ENCODE measurements at places on chromosomes 3 and 15.

DNA sequence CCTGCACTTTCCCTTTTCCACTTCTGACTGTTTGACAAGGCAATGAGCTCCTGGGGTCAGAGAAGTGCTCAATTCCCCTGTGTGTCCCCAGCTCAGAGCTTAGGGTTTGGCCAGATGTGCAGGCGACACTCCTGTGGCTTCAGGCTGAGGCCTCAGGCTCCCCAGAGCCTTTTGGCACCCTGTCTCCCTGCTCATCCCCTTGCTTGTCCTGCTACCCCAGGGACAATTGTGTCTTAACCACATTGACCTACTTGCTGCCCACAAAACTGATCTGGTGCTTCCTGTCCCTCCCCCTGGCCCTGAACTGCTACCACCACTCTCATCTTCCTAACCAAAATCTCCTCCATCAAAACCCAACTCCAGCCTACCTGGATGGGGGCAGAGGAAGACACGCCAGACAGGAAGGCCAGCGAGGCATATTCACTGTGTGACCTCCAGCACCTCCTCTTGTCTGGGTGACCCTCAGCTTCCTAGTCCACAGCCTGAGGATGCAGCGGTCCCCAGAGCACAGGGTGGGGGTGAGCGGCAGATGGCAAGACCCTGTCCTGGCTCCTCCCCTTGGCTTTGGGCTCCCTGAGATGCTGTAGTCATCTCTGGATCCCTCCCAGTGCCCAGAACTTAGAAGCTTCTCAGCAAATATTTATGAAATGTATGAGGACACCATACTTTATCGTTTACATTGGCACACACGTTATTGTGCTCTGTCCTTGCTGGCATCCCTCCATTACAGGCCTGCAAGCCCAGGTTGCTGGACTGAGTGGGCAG lies 98.9 kb upstream of the SLC6A6 start:
- DNase-seq: no peak

DNA sequence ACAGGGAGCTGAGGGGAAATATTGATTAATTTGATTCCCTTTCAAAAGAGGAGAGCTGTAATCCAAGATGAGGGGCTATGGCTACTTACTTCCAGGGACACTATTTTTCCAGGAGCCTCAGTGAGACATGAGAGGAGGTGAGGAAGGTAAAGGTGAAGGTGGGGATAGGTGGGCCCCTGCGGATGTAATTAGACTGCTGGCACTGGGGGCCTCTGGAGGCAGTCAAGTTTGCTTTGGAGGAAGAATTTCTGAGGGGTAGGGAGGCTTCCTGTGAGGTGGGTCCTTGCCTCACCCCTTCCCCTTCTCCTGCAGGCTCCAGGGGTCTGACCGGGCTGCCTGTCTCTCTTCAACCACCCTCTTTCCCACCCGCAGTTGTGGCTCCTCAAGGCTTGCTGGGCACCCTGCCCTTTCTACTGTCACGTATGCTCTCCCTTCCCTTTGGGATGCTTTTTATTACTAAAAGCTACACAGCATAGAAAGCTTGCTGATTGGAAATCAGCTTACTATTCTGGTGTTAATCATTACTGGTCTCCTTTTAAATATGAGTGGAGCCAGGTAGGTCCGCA lies 22.5 kb downstream of the GASK1A start:
- no peak for DNase-seq

DNA sequence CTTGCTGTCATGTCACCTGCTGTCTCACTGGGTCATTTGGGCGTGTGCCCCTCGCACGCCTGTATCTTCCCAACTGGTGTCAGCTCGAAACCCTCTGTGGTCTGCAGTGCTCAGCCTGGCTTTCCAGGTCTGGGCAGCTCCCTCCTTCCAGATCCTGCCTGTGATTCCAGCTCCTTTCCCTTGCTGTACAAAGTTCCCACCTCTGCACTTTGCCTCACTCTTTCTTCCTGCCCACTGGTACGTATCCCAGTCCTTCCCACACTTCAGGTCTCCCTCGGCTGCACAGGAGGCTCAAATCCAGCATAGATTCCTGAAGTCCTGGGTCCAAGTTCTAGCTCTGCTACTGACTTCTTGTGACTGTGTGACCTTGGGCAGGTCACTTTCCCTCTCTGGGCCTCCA lies 2.1 kb upstream of the PAQR5 start:
- DNase-seq: no peak

- DNase-seq: no peak
Measured at GRCh38 chr3:138450181-138450580, 15.8 kb downstream of the ESYT3 start.

GRCh38 chr15:78536134-78536533 lies 4.1 kb upstream of the PSMA4 start:
- DNase-seq: no peak

GRCh38 chr3:157541506-157542236 lies 38.5 kb upstream of the VEPH1 start:
- no peak for DNase-seq

DNA sequence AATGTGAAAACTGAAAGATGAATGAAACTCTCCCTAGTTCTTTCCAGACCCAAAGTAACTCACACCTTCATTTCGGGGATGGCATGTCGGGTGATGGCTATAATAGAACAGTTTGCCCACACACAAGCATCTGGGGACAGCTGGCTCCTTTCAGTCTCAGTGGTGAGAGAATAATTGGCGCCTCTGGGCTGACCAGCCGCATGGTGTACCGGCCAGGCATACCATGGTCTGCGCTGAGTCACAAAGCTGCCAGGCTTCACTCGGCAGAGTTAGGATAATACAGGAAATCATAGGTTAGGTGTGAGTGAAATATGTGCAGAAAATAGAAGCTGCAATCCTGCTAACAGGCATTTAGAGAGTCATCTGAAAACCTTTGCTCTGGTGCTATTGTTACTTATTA lies 80.4 kb upstream of the IGF1R start:
- DNase-seq: no peak

DNA sequence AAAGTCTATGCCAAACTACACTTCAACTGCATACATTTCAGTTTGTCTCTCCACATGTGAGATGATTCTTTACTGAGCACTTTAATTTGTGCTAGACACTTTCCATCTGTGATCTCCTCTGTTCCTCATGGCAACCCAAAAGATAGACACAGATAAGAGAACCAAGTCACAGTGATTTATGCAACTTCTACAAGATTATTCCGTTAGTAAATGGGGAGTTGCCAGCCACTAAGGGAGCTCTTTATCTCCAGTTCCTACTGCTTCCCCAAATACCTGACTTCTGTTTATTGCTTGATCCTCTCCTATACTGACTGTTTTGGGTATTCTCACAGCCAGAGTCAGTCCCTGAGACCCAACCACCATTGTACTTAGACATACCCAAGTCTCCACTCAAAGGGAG lies 24.1 kb upstream of the AKAP13 start:
- DNase-seq: no peak

GRCh38 chr3:3069723-3070122 lies 40.5 kb downstream of the IL5RA start:
- no peak for DNase-seq

DNA sequence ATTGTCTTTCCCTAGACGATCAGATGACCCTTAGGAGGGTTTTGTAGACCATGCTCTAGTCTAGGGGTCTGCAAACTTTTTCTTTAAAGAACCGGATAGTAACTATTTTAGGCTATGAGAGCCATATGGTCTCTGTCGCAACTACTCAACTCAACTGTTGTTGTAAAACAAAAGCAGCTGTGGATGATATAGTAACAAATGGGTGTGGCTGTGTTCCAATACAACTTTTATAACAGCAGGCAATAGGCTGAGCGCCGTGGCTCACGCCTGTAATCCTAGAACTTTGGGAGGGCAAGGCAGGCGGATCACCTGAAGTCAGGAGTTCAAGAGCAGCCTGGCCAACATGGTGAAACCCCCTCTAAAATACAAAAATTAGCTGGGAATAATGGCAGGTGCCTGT lies 6.1 kb upstream of the CMTM6 start:
- DNase-seq: no peak

GRCh38 chr3:188671971-188672370 lies 499.8 kb upstream of the TPRG1 start:
- DNase-seq: no peak

- no peak for DNase-seq
Measured at GRCh38 chr3:142434503-142434902, 13.3 kb downstream of the XRN1 start.

DNA sequence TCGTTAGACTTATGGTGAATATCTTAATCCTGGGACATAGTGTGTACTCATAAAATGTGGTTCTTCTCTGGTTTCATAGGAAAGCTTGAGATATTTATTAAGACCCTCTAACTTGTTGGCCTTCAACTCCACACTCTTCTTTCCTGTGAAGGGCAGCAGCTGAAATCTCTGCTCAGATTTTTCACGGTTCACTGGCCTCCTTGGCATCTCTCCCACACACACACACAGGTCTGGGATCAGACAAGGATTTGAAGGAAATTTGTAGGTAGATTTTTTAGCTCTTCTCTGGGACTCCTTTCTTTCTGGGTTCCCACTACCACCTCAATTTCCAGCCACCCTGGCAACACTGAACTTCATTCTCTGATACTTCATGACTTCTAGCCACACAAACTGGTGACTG lies 70.2 kb downstream of the MYRIP start:
- DNase-seq: no peak

Data from stimulated activated CD4-positive, alpha-beta T cell treated with anti-CD3 and anti-CD28 coated beads, Interleukin-1b, Interleukin-23, amount 100 ng/mL, for 1 hour (primary cell).